ENCODE measurements at places on chromosomes 4 and X.

DNA sequence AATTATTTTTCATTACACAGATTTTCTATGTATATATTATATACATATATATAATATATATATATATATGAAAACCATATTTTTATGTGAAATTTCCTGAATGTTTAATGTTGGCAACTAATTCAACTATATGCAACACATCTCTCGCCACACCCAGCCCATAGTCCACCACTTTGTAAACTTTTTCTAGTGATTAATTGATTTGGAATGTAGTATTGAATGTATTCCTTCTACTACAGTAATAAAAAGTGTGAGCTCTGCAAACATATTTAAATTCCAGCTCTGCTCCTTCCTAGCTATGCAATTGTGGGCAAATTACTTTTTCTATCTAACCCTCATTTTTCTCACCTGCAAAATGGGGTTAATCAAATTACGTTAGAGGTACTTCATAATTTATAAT lies 187.8 kb downstream of the TEX11 start:
- DNase-seq: no peak

DNA sequence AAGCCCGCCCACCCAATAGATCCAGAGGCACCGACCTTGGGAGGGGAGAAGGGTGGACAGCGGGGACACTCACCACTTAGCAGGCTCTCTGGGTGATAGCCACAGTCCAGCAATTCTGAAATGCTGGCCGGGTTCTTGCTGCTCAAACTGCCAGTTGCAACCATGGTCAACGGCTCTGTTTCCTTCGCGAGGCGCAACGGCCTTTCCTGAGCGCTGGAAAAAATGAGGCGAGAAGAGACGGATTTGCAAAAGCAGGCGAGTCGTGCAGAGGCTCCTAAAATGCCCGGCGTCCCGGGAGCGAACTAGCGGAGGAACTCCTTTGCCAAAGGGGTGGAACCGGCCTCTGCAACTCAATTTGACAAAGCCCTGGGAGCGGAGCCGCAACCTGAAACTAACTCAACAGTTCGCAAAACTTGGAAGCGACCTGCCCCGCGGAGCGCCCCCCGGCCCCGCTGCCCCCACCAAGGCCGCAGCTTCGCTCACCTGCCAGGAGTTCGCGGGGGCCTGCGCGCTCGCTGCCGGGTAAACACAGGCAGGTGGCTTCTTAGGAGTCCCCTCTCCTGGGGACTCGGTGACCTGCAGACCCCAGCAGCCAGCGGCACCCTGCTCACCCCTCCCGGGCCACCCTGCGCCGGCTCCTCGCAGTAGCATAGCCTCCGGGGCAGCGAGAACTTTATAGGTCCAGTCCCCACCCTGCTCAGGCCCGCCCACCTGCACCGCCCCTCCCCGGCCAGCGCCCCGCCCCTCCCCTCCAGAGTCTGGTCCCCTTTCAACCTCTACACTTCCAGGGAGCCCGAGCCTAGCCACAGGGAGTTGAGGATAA lies at the start of gene DDIT4L:
Gene DDIT4L (minus strand): TSS at position 649 of the 823 bp plus-strand sequence. CDS start 485 bp downstream, at position 164.
- peak; percentile 56 for DNase-seq

DNA sequence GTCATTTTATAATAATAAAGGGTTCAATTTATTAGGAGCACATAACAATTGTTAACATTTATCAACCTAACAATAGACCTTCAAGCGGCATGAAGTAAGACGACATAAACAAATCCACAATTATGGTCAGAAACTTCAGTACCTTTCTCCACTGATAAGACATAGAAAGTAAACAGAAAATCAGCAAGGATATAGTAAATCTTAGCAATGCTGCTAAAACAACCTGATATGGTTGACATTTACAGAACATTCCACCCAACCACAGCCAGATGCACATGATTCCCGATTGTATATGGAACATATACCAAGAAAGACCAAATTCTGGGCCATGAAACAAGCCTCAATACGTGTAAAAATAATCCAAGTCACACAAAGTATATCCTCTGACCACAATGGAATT lies 71.3 kb downstream of the ZFYVE28 start:
- DNase-seq: no peak

- no peak for DNase-seq
Observed at GRCh38 chr4:35925806-35926205, 318.5 kb downstream of the ARAP2 start.

GRCh38 chr4:3009422-3009821 lies 46.1 kb downstream of the GRK4 start:
- DNase-seq: no peak

DNA sequence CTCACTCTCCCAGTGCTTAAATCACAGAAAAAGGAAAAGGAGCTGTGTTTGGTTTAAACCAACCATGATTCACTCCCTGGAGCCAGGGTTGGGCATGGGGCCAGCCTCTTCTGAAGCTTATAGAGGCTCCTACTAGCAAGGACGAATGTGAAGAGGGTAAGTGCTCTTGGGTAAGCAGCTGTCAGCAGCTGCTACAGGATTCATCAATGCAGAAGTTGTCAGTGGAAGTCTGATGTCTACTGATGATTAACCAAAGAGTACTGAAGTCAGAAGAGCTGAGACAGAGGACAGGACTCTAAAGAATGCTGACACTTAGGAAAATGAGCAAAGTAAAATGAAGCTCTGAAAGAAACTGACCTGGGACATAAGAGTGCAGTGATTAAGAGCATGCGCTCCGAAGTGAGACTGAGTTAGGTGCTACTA lies 32.7 kb upstream of the JADE1 start:
- DNase-seq: peak; percentile 96

GRCh38 chrX:114584375-114584943 lies 573 bp downstream of the HTR2C start:
- DNase-seq: no peak

- no peak for DNase-seq
Observed at GRCh38 chr4:9800848-9801247, 19.4 kb downstream of the DRD5 start.

DNA sequence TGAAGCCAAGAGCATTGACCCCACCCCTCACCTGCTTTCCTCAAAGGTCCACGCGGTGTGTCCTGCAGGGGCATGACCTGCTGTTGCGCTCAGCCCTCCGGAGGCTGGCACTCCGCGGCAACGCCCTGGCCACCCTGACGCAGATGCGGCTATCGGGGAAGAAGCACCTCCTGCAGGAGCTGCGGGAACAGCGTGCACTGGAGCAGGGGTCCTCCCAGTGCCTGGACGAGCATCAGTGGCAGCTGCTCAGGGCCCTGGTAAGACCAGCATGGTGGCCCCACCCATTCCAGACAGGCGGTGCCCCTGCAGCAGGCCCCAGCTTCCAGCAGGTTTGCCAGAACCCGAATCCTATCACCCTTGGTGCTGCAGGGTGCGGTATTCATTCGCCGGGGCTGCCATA lies 86.0 kb downstream of the EVC start:
- DNase-seq: no peak

- no peak for DNase-seq
Observed at GRCh38 chr4:33425936-33426335, 2705.8 kb downstream of the PCDH7 start.

DNA sequence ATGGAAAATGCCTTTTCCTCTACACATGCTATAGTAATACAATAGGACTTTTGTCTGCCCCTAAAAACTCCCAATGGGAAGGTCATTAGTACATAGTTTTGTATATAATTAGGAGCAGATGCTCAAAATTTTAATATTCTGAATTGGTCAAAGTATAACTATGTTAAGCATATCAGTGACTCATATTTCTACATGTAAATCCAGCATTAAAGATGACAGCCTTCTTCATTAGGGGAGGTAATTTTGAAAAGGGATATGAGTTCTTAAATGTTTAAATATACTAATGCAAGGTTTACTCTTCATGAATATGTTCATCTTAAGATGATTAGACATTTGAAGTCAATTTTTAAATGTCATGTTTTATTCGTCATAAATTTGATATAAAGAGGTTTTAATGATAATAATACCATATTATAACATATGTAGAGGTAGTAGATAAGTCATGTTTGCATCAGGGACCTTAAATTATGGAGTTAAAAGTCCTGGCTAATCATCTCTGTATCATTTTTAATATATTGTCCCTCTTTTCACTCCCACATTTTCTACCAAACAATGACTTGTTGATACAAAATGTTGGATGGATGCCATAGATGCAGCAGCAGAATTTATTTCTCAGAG lies 218.8 kb downstream of the STPG2 start:
- DNase-seq: no peak

DNA sequence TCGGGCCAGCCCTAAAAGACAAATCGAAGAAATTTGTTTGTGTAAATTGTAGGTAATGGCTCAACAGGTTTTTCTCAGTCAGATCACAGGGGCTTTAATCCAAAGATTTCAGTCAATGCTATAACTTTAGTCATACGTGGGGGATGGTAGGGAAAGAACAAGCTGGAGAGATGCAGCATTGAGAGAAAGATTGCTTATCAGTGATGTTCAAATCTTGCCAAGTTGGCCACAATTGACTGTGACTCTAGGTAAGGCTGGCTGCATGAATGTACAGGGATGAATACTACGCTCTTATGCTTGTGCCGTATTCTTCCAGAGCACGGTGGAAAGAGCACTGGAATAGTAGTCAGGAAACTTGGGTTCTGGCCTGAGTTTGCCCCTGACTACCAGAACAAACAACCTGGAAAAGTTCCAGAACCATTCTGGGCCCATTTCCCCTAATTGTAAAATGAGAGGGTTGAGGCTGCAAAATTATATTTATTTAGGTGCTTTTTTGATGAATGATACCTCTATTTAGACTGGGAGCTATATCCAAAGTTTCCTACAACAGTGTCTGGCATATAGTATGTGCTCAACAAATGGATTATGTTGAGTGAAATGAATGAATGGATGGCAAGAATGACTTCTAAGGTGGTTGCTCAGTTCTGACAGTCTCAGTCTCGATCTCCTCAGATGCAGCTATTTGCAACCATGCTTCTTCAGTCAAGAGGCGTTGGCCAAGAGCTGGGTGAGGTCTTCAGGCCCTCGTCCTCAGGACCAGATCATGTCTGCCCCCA lies 44.4 kb downstream of the TSC22D3 start:
- DNase-seq: no peak

DNA sequence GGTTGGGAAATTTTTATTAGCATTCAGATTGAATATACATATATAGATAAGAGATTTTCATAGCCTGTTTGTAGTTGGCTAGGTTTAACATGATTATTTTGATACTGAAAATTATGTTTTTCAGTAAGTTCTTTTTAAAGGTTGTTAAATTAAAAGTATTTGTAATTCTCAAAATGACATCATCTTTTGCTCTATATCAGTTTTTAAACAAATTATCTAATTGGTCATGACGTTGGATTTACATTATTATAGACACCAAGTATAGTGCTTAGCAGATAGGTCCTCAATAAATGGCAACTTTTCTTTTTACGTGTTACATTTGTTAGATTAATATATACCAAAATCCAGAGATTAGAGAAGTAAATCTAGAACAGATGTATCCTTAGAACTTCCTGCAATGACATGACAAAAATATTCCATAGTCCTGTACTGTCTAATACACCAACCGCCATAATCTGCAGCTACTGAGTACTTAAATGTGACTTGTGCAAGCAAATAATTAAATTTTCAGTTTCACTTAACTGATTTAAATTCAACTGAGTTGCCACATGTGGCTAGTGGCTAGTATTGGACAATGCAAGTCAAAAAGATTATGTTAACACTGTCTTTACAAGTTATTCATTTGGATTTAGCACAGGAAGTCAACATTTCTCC lies 1613.1 kb upstream of the TENM3 start:
- no peak for DNase-seq

GRCh38 chr4:81405900-81406401 lies 65.8 kb downstream of the RASGEF1B start:
- peak; percentile 76 for DNase-seq

DNA sequence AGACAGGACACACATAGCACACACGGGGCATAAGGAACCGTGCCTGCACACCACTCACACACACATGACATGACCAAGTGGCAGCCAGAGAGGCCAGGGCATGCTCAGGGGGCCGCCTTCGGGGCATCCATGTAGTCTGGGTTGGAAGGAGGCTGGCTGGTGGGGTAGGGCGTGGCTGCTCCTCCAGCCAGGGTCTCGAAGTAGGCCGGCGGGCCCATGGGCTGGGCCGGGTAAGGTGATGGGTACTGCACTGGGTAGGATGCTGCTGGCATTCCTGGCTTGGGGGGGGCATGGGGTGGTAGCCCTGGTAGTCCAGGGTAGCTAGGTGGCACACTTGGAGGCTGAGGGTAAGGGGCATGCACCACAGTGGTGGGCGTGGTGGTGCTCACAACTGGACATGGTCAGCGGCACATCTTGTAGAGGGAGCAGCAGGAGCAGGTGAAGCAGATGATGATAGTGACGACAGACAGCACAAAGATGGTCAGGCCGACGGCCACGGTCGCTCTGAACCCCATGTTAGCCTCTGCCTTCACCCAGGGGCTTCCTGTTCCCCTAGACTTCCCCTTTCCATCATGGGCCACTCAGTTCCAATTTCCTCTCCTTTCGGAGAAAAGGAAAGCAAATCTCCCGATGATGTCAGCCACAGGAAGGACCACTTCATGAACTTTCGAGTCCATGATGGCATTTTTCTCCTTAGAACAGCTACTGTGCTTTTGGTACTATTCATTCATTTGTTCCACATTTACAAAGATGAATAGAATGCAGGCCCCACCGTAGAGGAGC lies 10.9 kb upstream of the DDX3X start:
- no peak for DNase-seq

- DNase-seq: peak; percentile 67
Observed at GRCh38 chr4:74370912-74371311, 6.0 kb downstream of the EREG start.

- no peak for DNase-seq
Observed at GRCh38 chr4:21248331-21248730, 548.1 kb downstream of the PACRGL start.

- peak; percentile 56 for DNase-seq
Observed at GRCh38 chr4:54439831-54440243, 210.7 kb downstream of the PDGFRA start.

GRCh38 chr4:60992037-60992436 lies 208.1 kb upstream of the ADGRL3 start:
- DNase-seq: no peak

DNA sequence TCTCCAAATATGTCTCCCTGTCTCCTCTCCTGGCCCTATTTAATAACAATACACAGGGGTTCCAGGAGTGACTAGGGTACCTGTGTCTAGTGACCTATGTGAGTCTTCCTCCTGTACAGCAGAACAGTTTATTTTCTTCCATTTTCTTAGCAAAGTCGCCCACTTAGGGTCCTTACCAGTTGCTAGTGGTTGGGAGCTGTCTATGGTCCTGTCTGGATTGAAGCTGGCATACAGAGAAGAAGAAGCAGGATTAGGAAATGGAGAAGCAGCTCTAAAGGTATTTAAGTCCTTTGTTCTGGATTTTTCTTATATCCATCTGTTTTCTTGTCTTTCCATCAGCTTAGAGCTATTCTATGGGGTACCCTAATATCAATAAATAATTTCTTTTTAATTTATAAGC lies 587.1 kb upstream of the CPEB2 start:
- peak; percentile 40 for DNase-seq
